ENCODE measurements at places on chromosomes 4 and X.

DNA sequence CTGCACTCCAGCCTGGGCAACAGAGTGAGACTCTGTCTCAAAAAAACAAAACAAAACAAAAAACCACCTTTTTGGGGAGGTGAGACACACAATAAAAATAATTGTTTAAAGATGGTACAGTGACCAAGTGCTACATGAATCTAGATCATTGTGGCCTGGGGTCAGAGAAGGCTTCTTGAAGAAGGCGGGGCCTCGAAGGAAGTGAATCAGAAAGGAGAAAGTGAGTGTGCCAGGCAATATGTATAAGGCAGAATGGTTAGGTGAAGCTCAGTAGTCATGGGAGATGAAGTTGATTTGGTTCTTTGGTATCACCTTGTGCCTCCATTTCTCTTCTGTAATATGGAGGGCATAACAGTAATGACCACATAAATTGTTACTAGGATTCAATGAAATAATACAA is 58.9 kb downstream of the DOCK11 start:
- no peak for DNase-seq

- no peak for DNase-seq
These were observed 323.5 kb upstream of the CASK start for GRCh38 chrX:42246814-42247213.

DNA sequence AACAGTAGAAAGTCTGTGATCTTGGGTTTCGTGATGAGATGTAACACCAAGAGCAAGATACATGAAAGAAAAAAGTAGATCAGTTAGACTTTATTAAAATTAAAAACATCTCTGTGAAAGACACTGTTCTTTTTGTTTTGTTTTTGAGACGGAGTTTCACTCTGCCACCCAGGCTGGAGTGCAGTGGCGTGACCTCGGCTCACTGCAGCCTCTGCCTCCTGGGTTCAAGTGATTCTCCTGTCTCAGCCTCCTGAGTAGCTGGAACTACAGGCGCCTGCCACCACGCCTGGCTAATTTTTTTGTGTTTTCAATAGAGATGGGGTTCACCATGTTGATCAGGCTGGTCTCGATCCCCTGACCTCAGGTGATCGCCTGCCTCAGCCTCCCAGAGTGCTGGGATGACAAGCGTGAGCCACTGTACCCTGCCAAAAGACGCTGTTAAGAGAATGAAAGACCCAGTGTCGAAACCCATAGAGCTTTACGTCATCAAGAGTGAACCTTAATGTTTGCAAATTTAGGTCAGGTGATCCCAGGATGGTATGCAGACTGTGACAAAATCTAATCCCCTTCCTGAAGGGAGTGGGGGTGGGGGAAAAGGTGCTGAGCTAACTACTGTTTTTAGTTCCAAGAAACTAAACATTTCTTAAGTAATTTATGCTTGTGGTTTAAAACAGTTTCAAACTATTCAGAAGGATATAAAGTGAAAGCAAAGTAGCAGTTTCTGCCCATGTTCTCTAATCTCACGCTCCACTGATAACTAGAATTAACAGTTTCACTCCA is 8.0 kb downstream of the OFD1 start:
- peak; percentile 53 for DNase-seq

- no peak for DNase-seq
These were observed 267.1 kb downstream of the ARHGAP24 start for GRCh38 chr4:85741921-85742591.

GRCh38 chrX:37959212-37960021 is 46.9 kb upstream of the SYTL5 start:
- DNase-seq = no peak

GRCh38 chr4:142331646-142332045 is 514.5 kb downstream of the INPP4B start:
- no peak for DNase-seq

DNA sequence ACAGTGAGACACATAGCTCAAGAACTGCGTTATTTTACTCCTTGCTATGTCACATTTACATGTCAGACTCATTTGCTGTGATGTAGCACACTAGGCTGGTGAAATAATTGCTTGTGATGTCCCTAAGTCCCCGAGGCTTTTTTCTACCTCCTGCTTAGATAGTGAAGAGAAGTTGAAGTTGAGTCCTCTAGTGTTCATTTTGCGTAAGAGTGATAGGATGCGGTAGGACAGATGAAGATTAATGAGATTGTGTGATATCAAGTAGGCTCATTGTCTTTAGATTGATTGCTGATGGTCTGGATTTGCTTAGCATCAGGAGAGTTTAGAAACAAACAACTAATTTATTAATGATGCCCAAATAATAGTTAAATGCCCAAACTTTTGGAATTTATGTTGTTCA is 173.6 kb upstream of the NUDT6 start:
- no peak for DNase-seq

DNA sequence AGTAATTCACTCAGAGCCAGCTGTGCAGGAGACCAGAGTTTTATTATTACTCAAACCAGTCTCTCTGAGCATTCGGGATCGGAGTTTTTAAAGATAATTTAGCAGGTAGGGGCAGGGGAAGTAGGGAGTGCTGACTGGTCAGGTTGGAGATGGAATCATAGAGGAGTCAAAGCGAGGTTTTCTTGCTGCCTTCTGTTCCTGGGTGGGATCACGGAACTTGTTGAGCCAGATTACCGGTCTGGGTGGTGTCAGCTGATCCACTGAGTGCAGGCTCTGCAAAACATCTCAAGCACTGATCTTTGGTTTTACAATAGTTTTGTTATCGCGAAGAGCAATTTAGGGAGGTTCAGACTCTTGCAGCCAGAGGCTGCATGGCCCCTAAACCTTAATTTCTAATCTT is 63.6 kb downstream of the TRIM2 start:
- DNase-seq = no peak

GRCh38 chr4:56106180-56107147 is 157.7 kb downstream of the CEP135 start:
- DNase-seq = no peak

DNA sequence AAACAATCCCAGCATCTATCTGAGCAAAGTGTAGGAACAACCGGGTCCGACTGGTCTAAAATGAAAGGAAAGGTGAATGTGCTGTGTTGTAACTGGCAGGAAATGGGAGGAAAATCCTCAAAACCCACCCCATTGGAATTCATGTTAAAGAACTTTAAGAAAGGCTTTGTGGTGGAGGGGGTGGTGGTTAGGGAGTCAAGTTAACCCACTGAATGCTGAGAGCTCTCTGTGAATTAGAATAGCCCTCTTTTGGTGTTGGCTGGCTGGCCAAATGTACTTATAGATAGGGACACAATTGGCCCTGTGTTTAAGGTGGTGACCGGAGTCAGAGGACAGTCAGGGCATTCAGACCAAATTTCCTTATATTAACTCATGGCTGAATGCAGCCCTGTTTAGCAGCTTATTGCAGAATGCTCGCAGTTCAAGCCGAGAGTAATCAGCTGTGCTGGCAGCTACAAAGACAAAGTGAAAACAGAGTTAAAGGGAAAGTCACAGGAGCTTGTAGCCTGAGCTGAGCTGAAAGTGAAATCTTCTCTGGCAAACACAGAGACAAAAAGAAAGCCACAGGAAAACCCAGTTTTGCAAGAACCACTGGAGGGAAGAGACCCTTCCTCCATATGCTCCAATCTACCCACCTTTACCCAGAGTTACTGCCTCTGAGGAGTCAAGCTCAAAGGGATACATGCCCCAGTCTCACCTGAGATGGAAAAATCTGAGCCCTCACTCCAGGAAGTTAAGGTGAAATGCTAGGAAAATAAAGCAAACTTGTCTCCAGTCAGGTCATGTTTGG is 38.5 kb upstream of the UGT2B7 start:
- no peak for DNase-seq

DNA sequence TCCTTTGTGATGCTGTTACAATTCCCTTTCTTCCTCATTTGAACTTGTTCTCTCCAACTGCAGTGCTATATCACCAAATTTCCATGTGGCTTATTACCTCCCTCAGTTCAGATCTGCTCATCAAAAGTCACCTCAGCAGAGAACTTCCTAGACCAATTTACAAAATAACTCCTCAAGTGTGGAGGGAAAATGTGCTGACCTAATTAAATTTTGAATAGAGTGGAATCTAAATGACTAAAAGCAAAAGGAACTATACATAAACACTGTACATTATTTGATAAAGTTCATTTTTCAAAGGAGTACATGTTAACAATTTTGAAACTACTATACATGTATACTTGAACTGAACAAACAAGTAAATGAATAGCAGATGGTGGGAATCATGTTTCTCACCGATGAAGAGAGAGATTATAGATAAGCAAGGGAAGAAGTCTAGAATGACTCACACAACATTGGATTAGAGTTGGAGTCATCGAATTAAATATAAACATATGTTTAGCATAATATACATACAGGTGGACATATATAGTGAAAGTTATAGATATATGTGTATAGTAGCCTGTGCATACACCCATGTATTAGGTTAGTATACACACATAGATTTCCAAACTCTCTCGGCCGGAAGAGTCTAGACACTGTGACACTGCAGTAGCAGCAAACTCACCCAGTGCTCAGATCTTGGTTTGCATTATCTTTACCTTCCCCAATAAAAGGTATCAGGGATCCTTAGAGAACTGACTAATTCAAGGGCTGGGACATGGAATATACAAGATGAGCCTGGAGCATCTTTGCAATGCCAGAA is 318.7 kb downstream of the PCDH18 start:
- no peak for DNase-seq

DNA sequence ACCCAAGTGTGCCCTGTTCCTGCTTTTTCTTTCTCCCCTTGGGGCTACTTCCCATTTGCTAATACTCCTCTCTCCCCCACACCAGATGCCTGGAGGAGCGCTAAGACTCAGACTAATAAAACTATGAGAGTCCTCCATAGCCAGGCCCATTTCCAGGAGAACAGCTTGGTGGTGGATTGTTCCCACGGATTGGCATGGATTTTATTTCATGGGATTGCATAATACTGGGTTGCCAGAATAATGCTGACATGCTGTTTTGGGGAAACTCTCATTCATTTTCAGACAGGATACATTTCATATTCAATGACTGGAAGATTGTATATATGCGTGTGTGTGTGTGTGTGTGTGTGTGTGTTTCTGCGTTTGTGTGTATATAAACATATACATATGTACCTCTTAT is 447.5 kb upstream of the PITX2 start:
- DNase-seq = no peak

DNA sequence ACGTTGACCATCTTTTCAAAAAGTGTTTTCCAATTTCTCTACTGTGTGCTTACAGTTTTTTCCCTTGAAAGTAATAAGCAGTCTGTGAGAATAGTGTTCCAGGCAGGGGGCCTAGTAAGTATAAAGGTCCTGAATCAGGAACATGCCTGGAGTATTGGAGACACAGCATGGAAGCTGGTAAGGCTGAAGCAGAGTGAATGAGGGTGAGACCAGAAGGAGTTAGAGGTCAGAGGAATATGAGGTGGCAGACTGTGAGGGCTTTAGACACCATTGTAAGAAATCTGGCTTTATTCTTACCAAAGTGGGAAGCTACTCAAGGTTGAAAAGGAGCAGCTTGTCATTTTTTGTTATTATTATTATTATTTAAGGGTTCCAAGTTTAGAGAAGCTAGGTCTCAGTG is 107.4 kb downstream of the CT47B1 start:
- DNase-seq = no peak

DNA sequence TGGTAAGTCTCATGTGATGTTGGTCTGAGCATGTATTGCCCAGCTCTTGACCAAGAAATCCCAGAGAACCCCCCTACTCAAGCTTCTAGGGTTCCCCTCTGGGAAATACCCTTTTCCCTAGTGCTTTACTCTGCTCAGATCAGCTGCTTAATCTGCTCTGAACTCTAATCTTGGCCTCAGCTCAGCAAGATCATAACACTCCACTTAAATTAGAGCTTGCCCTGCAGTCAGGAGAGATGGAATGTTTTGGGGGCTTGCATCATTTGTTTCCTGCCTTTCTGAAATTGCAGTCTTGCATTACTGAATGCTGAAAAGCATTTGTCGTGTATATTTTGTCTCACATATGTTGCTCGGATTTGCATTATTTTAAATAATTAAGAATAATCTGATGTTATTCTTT is 1153.6 kb downstream of the FSTL5 start:
- DNase-seq = no peak

DNA sequence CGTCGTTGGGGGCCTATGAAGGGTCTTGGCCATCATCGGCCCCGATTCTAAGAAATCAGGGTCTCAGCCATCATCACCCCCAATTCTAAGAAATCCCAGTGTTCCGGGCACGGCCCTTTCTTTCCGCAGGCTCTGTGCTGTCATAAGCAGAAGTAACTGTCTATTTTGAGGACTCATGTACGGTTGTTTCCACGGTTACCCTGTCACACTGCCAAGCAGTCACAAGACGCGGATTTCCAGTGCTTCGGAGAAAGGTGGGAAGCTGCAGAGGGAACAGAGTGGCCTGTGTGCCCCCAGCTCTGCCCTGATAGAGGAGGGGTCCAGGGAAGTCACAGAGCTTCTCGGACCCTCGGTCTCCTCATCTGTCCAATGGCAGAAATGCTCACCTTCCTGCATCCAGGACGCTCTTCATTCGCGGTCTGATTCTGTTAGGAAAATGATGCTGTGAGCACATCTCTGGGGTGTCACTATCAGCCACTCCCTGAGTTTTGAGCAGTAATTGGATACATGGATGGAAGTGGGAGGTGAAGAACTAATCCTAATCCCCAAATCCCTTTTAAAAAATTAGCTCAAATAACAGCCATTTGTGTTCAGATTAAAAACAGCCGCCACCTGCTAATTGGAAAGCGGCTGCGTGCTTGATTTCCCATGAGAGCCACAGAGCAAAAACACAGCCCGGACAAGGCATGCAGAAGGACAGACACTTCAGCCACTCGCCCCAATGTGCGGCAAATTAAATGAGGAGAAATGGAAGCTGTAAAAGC is 73.1 kb downstream of the WFS1 start:
- no peak for DNase-seq

- DNase-seq = no peak
These were observed 52.9 kb downstream of the TRMT44 start for GRCh38 chr4:8493484-8493883.

GRCh38 chrX:69062493-69062892 is 102.8 kb downstream of the PJA1 start:
- no peak for DNase-seq

DNA sequence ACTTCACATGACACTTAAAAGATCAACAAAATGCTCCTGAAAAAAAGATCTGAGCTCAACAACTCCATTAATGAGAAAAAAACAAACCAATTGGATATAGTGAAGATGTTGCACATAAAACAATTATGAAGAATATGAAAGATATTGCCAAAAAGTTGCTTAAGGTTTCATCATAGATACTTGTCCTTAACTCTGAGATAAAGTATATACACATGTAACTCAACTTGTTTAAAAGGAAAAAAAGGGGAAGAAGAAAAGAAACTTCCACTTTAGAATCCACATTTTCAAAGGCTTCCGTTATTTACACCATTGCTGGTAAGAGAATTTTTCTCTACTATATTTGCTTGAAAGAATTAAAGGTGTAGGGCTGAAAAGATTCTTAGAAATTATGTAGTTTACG is 2.7 kb downstream of the AFAP1 start:
- DNase-seq = no peak

- DNase-seq = no peak
These were observed 90.7 kb downstream of the CDS1 start for GRCh38 chr4:84673475-84674240.

- no peak for DNase-seq
These were observed 57.0 kb downstream of the DCLK2 start for GRCh38 chr4:150135134-150135772.
